NB4 (cell line): ENCODE measurements at places on chromosomes 11 and 22.

GRCh38 chr11:48064306-48064705 lies 83.9 kb downstream of the PTPRJ start:
- no peak for DNase-seq

- no peak for DNase-seq
Measured at GRCh38 chr11:86230921-86231434, 13.6 kb upstream of the EED start.

DNA sequence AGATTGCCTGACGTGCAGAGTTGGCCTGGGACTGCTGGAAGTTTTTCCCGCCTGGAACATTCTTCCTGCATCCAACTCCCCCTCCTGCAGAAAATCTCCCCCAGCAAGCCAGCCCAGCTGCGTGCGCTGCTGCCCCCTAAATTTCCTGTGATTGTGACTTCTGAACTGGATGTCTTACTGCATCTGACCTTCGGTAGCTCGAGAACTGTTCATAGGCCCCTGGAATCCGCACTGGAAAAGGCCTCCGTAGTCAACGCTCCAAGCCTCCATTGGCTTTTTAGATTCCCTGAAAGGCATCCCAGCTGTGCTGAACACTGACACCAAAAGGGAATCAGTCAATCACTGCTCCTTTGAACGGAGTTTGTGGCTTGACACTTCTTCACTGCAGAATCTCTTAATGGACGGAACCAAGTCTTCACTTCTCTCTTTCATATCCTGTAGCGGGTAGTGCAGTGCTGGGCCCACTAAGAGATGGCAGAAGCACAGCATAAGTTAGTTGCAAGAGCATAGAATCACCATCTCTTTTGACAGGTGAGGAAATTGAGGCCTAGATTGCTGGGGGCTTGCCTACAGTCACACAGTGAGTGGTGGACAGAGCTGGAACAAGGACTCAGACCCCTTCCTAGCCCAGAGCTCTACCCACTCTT lies 14.2 kb upstream of the RASD2 start:
- DNase-seq: no peak

GRCh38 chr11:1351278-1351937 lies 38.3 kb upstream of the BRSK2 start:
- DNase-seq: peak; percentile 46

DNA sequence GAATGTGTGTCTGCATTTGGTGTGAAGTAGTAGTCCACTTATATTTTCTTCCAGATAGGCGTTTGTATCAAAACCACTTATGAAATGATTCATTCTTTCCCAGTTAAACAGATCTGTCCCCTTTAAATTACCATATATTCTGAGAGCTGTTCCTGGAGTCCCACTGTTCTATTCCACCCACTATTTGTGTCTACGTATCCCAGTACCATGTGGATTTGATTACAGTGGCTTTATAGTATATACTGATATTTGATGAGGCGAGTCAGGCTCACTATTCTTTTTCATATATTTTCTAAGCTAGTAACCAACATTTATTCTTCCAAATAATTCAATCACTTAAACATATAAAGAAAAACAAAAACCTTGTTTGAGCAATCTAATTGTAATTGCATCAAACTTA lies 81.9 kb upstream of the RASSF10 start:
- no peak for DNase-seq

GRCh38 chr11:80862011-80862410 lies 1421.2 kb upstream of the TENM4 start:
- no peak for DNase-seq

DNA sequence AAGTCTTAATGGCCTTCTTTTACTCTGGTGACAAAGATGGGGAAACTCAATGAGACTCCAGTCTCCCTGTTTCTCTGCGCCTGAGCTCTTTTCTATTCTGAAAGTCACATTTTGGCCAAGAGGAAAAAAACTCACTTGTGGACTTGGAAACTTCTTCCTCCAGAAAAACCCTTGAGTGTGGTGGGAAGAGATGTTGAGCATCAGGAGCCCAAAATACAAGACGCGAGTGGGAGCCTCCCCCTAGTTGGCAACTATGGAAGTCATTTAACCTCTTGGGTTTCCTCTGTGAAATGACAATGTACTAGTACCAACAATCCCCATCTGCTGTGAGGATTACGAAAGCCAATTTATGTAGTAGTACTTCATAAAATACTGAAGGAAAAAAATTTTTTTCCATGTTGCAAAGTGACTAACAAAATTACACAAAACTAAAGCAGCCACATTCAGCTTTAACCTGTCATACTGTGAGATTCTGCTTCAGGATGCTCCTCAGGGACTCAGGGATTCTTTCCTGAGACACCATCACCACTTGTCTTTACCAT lies 524 bp upstream of the SLC25A17 start:
- DNase-seq: peak; percentile 53

DNA sequence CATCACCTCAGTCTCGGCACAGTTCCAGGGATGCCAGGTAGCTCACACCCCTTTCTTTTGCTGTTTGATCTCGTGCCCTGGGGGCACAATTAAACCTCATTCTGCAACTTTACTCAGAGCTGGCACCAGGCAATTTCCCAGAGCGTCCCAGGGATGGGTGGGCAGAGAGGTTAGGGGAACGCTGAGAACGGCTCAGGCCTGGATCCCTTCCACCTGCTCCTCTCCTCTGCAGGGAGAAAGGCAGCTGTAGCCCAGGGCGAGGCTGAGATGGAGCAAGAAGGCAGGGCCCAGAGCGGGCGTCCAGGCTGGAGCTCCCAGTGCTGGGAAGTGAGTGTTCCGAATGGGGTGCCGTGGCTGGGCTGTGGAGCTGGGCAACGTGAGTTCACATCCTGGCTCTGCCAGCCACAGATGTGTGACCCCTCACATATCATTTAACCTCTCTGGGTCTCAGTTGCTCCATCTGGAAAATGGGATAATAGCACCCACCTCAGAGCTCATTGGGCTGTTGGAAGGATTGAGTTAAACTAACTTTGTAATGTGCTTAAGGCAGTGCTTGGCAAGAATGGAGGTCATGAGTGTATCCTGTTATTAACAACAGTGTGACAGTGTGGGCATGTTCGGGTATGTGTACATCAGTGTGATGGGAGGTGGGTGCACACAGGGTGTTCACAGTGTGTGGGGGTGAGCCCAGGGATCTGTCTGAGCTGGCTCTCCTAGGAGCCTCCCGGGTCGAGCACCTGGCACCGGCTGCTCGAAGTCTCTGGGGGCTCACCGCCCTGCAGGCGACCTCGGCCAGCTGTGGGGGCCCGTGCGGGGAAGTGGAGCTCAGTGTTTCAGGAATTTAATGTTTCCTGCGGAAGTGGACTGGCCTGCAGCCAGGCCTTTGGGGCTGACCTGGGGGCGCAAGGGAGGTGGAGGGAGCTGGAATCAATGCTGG lies 15.5 kb downstream of the OTUB1 start:
- DNase-seq: no peak

GRCh38 chr11:91160661-91161060 lies 937.8 kb upstream of the CHORDC1 start:
- DNase-seq: no peak

DNA sequence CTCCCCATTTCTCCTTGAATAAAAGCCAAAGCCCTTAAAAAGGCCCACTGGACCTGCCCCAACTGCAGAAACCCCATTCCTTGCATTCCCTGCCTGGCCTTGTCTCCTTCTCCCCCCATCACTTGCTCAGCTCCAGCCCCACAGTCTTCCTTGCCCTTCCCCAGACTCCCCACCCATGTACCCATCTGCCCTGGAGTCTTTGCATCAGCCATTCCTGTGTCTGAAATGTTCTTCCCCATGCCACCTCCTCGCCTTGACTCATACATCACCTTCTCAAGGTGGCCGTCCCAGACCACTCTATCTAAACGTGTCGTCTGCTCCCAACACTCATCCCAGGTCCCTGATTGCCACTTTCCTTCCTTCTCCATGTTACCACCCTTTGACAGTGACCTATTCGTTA lies 77.4 kb upstream of the SHANK2 start:
- DNase-seq: no peak
